Nucleus accumbens (tissue), 56 donors: ENCODE measurements at places on chromosomes 2 and 18.

DNA sequence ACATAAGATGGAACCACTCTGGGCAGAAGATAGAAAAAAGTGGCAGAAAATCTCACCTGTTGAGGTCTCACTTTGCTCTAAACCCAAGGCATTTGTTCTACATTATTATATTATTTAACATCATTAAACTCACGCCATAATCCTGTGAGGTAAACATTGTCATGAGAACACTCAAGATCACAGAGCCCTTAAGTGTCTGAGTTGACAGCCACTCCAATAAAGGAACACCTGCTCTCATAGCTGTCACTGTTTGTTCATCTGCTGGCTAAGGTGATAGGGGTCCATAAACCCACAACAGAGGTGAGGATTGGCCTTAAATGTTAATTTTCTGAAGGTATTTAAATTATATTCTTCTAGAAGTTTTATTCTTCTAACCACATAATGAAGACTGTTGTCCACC is 439.7 kb downstream of the RIT2 start:
- DNase-seq = no peak

- DNase-seq = no peak
Observed at GRCh38 chr2:126884861-126885750, 13.6 kb upstream of the TEX51 start.

DNA sequence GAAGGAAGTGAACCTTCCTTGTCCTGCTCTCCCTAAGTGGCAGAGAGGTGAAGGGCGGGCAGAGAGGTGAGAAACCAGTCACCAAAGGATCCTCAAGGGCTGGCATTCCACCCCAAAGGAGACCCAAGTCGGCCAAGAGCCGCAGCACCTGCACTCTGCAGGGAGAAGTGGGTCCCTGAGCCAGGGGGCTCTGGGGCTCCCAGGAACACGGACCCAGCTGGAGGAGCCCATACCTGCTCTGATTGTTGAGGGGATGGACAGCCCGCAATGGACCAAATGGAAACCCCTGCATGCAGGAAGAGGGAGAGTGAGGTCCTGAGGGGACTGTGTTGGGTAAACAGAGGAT is 233.3 kb downstream of the ATAD2B start:
- DNase-seq = no peak

GRCh38 chr18:46469186-46469915 is 187.7 kb downstream of the LOXHD1 start:
- no peak for DNase-seq

DNA sequence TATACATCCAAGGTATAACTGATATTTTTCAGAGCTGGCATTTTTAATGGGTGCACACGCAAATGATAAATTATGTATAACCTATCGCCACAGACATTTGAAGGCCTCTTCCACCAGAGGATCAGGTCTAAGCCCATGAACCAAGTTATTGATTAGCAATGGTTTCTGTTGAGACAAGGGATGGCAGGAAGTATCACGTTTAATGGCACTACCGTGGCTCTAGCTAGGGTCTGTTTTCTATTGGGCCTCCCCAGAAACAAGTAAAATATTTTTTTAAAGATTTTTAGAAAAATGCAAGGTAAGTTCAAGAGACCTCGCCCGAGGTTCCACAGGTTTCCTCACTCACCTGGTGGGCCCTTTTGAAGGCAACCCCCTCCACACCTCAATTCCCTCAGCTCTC is 667 bp downstream of the GFPT1 start:
- DNase-seq = no peak

- DNase-seq = no peak
Observed at GRCh38 chr18:26370037-26370436, 143.8 kb downstream of the TAF4B start.

GRCh38 chr18:63339920-63340484 is 20.4 kb upstream of the BCL2 start:
- no peak for DNase-seq

- no peak for DNase-seq
Observed at GRCh38 chr2:75788902-75789301, 78.2 kb upstream of the GCFC2 start.

GRCh38 chr18:8602040-8602439 is 7.2 kb upstream of the RAB12 start:
- DNase-seq = no peak

DNA sequence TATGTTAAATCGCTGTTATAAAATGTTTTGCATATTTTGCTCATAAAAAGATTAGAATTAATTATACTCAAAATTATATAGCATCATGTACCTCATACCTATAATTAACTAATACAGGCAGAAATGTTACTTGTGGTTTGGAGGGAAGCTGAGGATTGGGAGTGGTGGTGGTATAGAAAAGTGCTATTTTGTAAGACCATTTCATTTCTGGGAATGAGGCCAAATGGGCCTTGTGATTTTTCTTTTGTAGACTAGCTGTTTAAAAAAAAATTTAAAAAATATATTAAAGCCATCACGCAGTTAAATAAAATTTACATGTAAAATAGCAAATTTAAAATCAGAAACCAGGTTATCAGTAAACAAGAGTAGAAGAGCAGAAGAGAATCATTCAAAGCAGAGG is 560.8 kb upstream of the FAM98A start:
- no peak for DNase-seq

DNA sequence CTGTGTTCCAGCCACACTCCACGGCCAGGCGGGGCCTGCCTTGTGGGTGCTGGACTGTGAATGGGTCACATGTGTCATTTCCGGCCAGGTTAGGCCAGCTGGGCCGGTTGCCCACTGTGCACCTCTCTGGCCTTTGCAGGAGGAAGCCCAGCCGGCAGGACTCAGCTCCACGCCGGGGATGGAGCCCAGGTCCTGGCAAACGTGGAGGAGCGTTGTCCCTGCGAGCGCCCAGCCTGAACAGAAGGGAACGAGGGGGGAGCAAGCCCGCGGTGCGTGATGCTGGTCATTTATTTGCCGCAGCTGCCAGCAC is 152.9 kb downstream of the PXDN start:
- DNase-seq = no peak

DNA sequence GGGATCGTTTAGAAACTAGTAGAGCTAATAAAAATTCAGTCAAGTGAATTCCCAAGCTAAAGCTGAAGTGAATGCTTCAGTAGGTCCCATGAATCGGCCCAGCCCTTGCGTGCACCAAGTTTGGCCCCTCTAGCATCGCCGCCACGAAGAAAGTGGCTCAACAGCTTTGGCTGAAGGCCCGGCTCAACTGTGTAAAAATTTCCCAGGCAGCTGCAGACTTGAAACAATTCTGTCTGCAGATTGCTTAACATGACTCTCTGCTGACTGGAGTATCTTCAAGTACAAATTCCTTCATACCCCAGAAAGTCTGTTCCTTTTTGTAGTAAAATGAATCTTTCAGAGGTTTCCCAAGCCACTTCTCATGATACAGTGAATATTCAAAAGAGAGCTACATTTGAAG is 32.7 kb downstream of the ALMS1 start:
- DNase-seq = peak; percentile 4
